Suppressor macrophage treated with lipopolysaccharide for 4 hours (primary cell): ENCODE measurements at places on chromosomes 7 and 10.
A peak's percentile ranks its signal among the peaks of the same experiment; 100 is the strongest.

DNA sequence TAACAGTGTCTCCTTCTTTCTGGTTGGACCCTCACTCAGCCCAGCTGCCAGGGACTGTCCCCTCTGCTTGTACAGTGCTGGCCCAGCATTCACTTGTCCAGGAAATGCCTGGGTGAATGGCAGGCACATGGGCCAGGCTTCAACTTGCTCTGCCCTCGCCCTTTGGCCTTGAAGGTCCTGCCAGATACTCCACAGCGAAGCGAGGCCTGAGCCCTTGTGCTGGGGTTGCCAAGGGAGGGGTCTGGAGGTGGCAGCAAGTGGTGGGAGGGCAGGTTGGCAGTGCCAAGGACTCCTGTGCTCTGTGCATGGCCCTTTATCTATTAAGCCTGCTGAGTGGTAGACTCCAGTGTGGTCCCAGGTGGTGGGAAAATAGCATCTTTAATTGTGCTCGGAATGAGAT, 75.7 kb downstream of the CDH23 start:
- no peak for DNase-seq

GRCh38 chr7:88071994-88072714, 138.1 kb downstream of the ADAM22 start:
- DNase-seq: no peak

DNA sequence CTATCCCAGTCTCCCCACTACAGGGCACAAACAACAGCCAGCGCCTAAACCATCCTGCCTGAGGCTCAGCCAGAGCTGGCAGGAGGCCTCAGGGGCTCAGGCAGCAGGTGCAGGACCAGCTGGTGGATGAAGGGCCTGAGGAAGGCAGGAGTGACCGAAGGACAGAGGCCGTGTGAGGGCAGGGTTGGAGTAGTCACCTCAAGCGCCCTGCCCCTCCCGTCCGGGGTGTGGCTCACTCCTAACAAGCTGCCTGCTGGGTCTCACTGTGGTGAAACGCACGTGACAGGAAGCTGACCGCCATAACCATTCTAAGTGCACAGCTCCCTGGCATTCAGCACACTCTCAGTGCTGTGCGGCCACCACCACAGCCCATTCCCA, 281.1 kb downstream of the ELFN1 start:
- DNase-seq: peak; percentile 47

- no peak for DNase-seq
Measured at GRCh38 chr7:135769005-135769802, 20.6 kb upstream of the FAM180A start.

- DNase-seq: no peak
Measured at GRCh38 chr7:40220421-40220911, 85.7 kb downstream of the SUGCT start.

DNA sequence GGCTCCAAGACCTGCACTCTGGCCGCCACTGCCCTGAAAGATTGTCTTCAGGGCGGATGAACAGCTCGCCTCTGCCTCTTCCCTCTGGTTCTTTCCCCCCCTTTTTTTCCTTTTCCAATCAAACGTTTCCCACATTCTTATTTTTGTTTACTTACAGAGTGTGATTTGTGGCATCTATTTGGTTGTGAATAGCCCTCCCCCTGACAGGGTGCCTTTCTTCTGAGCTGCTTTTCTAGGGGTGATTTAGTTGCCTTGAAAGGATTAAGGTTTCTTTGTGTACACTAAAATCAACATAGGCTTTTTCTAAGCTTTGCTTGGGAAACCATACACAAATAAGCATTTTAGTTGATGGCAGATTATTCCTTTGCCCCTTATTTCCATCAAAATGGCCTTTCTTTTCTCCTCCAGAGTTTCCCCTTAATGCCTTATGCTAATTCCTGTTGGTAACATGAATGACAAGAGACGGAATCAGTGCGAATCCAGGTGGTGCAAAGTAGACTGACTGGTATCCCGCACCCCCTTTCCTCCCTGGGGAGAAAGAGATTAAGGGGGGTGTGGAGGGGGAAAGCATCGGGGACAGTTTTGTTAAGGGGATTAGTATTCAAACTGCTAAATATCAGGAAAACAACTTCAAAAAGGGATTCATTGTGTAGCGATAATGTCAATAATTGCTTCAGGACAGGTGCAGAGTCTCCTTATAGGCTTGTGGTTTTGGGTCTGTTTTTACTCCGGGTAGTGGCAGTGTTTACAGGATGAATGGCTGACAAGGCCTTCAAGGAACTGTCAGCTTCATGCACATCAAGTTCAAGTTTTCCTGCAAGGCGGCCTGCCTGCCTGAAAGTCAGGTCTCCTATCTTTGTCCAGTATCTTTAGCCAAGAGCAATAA, 431.6 kb upstream of the GALNT17 start:
- DNase-seq: no peak

- DNase-seq: no peak
Measured at GRCh38 chr10:108989976-108990375, 933.3 kb downstream of the XPNPEP1 start.

DNA sequence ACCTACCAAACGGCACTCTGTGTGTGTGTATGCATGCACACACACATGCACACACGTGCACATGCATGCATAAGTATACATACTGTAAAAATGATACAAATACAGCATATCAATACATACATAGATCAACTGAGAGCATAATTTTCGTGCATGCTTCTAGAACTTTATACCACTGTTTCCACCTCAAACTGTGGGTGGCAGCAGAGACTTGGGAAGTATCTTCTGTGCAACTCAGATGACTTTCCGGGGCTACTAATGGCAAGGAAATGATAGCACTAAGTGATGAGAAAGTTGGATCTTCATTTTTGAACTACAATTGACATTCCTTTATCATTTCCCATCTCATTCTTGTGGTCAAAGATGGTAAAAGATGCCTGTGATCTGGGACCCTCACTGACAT, 570.7 kb downstream of the REEP3 start:
- DNase-seq: no peak

DNA sequence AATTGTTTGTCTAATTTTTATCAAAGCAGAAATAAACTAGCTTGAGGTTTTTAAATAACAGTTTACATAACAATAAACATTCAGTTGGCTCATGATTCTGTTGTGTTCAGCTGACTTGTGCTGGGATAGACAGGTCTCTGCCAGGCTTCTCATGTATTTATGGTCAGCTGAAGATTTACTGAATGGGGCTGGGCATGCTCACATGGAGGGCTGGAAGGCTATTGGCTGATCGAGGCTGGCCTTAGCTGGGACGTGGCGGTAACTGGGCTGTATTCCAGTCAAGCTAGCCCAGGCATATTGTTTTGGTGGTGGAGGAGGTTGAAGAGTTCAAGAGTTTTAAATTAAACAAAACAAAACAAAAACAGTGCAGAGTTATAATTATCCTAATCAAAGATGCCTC, 251.0 kb upstream of the MTPN start:
- no peak for DNase-seq

- DNase-seq: no peak
Measured at GRCh38 chr10:15158972-15159371, 9.5 kb downstream of the NMT2 start.

DNA sequence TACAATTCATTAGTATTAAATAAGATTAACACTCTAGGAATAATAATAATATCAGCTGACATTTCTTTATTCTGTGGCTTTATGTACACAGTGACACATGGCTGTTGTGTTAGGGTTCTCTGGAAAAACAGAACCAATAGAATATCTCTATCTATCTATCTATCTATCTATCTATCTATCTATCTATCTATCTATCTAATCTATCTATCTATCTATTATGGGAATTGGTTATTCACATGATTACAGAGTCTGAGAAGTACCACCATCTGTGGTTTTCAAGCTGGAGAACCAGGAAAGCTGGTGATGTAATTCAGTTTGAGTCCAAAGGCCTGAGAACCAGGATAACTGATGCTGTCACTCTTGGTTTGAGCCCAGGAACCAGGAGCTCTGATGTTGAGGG, 194.1 kb upstream of the MTPN start:
- no peak for DNase-seq

- DNase-seq: no peak
Measured at GRCh38 chr7:11689096-11689495, 142.9 kb downstream of the THSD7A start.

DNA sequence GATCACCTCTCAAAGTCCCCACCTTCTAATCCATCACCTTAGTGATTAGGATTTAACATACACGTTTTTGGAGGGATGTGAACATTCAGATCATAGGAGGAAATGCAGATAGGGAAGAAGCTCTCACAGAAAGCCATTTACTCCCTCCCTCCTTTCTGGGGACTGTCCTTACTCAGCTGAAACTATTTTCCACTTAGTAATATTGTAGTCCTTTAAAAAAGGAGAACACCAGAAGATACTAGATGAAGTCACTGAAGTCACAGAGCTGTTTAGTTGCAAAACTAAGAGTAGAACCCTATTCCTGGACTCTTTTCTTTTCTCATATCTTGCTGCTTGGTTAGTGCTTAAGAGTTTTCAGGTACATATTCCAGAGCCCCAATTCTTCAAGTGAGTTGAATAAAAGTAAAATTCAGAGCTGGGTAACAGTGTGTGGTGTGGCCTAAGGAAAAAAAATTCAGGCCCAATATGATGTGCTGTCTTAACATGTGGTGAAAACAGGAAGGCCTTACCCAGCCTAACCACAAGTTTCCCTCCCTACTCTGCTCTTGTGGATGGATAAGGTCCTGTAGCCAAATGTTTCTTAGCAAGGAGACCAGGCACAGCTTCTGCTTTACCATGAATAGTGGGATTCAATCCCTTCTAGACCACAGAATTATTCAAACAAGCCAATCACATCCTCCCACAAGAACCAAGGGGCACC, 135.7 kb downstream of the INHBA start:
- peak; percentile 39 for DNase-seq

GRCh38 chr10:71271662-71272055, 47.4 kb upstream of the SLC29A3 start:
- no peak for DNase-seq

GRCh38 chr10:105644091-105644490, 1003.0 kb downstream of the SORCS3 start:
- DNase-seq: no peak

DNA sequence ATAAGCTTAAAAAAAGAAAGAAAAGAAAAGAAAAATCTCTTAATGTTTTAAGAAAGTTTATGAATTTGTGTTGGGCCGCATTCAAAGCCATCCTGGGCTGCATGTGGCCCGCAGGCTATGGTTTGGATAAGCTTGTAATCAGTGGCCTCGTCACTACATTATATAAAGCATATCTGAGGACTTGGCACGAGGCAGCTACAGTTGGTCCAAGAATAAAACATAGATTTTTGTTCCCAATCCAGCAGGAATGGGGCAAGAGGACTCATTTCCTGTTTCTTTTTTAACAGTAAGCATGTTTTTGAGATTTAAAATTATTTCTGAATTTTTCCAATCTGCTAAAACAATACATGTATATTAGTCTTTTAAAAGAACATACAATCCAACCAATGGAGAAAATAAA, 28.6 kb downstream of the MCM10 start:
- DNase-seq: no peak

- peak; percentile 78 for DNase-seq
Measured at GRCh38 chr7:128151635-128152034, 89.4 kb upstream of the LEP start.

- no peak for DNase-seq
Measured at GRCh38 chr7:47354071-47354470, 227.8 kb downstream of the TNS3 start.

DNA sequence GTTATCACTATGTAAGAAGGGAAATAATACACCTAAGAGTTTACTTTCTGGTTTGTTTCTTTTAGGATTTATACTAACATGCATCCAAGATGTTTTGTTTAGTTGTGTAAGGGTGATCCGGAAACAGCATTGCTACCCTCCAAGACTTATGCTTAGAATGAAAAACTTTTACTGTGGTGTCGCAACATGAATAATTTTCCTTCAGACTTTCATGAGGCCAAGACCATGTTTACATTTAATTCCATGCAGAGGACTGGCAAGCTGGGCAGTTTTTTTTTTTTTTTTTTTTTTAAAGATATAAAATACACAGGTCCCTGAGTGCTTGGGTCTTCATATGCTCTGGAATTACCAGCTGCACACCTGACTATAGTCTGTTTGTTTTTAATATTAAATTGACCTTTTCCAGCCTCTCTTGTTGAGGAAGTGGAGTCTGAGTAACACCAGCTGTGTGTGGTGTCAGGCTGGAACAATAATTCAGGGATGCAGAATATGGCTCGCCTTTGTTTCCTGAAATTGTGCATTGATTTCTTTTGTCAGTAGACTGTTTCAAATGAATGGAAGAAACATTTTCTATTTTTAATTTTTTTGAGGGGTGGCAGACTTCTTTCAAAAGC, 81.7 kb downstream of the ST7 start:
- DNase-seq: no peak

DNA sequence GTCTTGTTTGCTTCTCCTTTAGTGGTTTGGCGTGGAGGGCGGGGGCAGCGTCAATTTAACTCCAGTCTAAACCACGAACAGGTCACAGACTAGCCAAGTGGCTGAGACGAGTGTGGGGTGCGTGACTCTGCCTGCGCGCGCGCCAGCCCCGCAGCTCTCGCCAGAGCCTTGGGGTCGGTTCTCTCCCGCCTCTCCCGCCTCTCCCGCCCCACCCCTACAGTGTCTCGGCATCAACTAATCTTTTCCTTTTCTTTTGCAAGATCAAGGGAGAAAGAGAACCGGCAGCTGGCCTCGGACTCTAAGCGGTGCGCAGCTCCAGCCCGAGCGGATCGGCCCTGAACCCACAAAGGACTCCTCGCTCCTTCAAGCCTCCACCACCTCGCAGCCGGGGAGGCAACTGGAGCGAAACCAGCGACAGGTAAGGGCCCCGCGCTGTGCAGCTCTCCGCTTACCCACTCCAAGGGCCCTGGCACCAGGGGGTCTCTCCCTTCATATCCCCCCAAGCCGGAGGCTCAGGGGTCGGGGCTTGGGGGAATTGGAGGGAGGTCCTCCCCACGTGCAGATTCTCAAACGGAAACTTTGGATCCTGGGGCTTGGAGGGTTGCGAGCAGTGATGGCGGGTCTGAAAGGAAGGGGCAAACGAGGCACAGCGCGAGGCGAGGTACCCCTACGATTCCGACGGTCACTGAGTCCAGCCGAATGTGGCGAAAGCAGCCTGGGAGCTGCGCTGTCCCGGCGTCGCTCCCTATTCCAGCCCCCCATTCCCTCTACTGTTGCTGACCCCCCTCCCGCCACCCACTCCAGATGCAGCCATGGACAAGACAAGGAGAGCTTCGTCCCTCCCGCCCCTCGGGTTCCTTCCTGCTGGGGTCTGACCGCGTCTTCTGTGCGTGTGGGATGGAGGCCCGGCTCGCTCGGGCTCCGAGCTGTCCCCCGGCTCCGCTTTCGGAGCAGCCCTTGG, 829 bp downstream of the CHRM2 start:
- no peak for DNase-seq

- peak; percentile 86 for DNase-seq
Measured at GRCh38 chr7:48087349-48087748, 1.7 kb upstream of the UPP1 start.

GRCh38 chr10:110268442-110268841, 36.3 kb downstream of the SMNDC1 start:
- DNase-seq: no peak
